ENCODE measurements at places on chromosomes 11 and 22. TPM values are rescaled to one million over a fixed set of nuclear protein-coding genes. Genes with fewer than 3 reads are reported as not detected.
A peak's percentile ranks its signal among the peaks of the same experiment; 100 is the strongest.

- DNase-seq = peak; percentile 23
These were observed 190.6 kb downstream of the IGLL1 start for GRCh38 chr22:23389271-23390071.

GRCh38 chr11:48096588-48097525, 116.5 kb downstream of the PTPRJ start:
- no peak for DNase-seq

DNA sequence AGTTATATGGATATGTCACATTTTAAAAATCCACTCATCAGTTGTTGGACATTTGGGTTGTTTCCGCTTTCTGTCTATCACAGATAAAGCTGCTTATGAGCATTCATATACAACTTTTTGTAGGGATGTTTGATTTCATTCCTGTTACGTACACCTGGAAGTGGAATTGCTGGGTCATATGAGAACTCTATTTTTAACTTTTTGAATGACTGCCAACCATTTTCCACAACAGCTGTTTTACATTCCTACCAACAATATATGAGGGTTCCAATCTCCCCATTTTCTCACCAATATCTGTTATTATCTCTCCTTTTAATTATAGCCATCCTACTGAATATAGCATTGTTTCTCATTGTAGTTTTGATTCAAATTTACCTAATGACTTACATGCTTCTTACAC, 172.0 kb downstream of the UVRAG start:
- DNase-seq = no peak

Gene RFPL2
- total RNA-seq = 0.48 TPM

GRCh38 chr22:20154602-20155187, 3.8 kb upstream of the CCDC188 start:
- DNase-seq = no peak

DNA sequence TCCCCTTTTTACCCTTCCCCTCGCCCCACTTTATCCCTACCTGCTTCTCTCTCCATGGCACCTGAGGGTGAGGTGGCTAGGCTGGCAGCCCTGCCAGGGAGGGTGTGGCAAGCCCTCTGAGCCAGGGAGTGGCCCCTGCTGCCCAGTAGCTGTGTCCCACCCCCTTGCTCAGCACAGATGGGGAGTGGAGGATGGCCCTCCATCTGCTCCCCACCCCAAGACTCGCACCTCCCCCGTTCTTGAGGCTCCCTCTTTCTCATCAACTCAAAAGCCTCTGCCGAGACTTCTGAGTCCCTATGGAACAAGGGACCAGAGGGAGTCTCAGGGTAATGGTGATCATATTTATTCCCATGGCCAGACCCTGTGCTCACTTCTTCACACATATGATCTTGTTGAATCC, 1.7 kb downstream of the TMEM151A start:
- no peak for DNase-seq

Gene NXPE2
- total RNA-seq = not detected

DNA sequence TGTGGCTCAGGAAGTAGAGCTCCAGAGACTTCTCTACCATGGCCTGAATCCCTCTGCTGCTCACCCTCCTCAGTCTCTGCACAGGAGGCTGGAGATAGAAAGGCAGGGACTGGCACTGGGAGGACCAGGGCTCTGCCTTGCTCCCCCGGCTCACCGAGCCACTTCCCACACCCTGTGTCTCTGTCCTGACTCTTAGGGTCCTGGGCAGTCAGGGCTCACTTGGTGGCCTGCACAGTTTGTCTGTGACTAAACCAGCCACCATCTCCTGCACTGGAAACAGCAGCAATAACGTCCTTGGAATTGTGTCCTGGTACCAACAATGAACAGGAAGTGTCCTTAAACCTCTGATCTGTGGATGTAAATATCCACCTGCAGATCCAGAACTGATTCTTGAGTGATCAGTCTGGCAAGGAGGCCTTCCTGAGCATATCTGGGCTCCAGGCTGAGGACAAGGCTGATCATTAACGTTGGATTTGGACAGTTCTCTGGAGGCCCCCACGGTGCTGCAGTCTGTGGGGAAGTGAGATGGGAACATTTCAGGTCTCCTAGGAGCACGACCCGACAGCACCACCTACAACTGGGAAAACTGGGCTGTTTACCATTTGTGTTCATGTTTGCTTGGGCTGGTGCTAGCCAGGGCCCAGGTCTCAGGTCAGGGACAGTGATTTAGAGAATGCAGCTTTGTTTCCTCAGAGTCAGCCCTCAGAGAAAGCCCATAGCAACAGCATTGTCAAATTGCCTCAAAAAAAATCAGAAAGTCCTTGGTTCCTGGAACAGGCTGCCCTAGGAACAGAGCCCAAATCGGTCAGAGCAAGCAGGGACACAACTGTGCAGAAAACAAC, 82.5 kb downstream of the ZNF280B start:
- DNase-seq = no peak

GRCh38 chr11:46594374-46594700, 514 bp upstream of the AMBRA1 start:
- DNase-seq = no peak

GRCh38 chr11:102177974-102178631, 67.9 kb downstream of the YAP1 start:
- no peak for DNase-seq

GRCh38 chr11:114163830-114164401, 104.4 kb downstream of the ZBTB16 start:
- no peak for DNase-seq

DNA sequence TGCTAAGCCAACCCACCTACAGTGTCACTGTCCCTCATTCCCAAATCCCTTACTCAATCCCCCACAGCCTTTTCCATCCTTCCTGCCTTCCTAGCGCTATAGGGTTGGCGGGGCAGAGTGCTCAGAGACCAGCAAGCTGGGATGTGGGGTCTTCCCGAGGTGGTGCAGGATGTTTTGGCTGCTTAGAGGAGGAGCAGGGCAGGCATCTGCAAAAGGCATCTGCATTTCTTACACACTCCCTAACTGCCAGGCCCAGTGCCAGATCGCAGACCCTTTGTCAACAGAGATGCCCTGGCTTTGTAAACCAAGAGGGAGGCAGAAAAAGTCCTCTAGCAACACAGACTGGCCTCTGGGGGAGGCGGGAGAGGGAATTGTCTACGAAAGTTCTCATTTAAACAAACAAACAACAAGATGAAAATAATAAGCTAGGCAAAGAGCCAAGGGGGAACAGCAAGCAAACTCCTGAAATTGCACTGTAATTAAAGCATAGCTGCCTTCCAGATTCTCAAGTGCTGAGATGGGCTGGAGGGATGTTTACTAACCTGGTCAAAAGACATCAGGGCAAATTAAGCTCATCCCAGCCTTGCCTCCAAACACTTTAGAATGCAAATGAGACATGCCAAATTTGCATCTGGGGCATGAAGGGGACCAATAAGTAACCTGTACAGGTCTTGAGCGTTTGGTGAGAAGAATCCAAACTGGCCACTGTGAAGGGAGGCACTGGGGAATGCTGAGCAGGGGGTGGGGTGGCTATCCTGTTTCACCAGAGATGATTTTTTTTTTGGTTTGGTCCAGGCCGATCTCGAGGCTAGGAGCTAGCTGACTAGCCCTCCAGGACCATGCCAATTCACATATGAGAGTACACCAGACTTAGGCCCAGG, 38.1 kb upstream of the ADA2 start:
- peak; percentile 25 for DNase-seq

GRCh38 chr11:90221803-90222458, 918 bp downstream of the CHORDC1 start:
- no peak for DNase-seq

DNA sequence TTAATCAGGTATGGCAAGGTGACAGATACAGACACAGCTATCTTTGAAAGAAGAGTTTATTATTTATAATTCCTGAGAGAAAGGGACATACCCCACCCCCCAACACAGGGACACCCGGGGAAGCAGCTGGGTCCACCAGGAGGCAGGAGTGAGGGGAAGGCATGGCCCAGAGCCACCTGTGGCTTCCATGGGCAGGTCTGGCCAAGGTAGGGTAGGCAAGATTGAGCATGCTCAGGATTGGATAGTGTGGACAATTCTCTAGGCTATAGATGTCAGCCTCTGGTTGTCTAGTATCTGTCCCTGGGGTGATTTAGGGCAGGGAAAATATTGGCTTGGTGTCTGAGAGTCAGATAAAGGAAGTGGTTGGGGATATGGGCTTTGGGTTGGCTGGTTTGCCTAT, 27.5 kb upstream of the SMIM35 start:
- no peak for DNase-seq

GRCh38 chr11:91804042-91804441, 420.6 kb upstream of the FAT3 start:
- DNase-seq = peak; percentile 29

DNA sequence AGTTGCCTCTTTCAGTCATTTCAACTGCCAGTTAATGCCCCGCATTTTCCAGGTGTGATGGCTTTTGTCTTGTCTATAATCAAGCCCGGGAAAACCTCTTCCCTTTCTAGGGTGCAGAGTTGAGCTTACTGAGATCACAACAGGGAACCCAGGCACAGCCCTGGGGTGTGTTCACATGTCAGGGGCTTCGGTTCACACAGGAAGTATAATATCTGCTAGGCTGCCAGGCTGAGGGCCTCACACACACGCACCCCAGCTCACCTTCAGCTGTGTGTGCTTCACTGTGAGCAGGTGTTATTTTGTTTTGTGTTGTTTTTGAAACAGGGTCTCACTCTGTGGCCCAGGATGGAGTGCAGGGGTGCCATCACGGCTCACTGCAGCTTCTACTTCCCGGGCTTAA, 9.7 kb upstream of the SOX10 start:
- no peak for DNase-seq

- DNase-seq = no peak
These were observed 78.3 kb downstream of the RPL27A start for GRCh38 chr11:8760896-8761295.

DNA sequence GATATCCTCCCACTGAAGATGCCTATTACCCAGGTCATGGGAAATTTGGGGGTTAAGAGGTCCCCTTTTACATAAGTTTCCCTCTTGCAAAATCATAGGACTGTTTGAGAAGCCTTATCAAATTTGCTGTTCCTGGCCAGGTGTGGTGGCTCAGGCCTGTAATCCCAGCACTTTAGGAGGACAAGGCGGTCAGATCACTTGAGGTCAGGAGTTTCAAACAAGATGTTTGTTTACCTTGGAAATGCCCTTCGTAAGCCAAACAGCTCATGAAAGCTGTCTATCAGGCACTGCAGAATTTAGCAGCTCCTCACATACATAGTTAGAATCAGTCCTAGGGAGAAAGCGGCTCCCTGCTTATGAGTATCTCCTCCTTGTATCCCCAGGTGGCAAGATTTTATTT, 4.9 kb upstream of the EI24 start:
- no peak for DNase-seq

DNA sequence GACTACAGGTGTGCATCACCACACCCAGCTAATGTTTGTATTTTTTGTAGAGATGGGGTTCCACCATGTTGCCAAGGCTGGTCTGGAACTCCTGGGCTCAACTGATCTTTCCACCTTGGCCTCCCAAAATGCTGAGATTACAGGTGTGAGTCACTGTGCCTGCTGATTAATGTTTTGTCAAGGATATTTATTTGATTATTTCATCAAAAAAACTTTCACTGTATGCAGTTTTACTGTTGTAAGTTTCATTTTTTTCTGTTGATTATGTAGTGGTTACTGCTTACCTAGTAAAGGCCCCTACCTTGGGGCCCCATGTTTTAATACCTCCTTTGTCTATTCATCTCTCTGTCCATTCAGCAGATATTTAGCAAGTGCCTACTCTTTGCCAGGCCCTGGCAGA, 16.7 kb upstream of the FAM168A start:
- no peak for DNase-seq

Gene ZPR1
- 59.6 TPM for total RNA-seq

Gene IRAG1
- 3.9 TPM for total RNA-seq

- DNase-seq = no peak
These were observed 17.9 kb downstream of the CAPN5 start for GRCh38 chr11:77084581-77085191.

GRCh38 chr11:118918686-118919280, 6.9 kb downstream of the BCL9L start:
- no peak for DNase-seq

Gene TRPC6
- total RNA-seq = 1.3 TPM

Gene HEPN1
- not detected for total RNA-seq

DNA sequence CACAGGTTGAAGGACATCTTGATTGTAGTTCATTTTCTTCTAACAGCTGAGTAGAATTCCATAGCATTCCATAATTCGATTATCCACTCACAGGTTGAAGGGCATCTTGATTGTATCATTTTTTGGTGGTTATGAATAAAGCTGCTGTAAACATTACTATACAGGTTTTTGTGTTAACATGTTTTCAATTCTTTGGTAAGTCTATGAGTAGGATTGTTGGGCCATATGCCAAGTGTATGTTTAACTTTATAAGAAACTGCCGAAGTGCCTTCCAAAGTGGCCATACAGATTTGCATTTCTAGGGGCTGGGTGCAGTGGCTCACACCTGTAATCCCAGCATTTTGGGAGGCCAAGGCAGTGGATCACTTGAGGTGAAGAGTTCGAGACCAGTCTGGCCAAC, 44.6 kb downstream of the ANKRD42 start:
- DNase-seq = no peak

Gene DDI1
- not detected for total RNA-seq

Gene RASSF10
- total RNA-seq = 2.6 TPM

Gene GAB4
- total RNA-seq = 0.16 TPM

DNA sequence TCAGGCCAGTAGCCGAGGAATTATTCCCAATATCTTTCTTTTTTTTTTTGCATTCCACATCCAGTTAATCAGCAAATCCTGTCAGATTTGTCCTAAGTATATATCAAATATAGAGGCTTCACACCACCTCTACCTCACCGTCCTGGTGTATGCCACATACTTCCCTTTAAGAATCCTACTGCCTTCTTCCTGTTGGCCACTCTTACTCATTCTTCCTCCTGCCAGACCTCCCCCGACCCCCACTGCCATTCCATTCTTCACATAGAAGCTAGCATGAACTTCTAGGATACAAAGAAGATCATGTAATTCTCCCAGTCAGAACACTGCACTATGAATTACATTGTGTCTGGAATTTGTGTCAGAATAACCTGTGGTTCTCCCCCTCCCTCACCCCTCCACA, 89.5 kb downstream of the TRIM44 start:
- no peak for DNase-seq

Gene FAM227A
- 3.8 TPM for total RNA-seq

DNA sequence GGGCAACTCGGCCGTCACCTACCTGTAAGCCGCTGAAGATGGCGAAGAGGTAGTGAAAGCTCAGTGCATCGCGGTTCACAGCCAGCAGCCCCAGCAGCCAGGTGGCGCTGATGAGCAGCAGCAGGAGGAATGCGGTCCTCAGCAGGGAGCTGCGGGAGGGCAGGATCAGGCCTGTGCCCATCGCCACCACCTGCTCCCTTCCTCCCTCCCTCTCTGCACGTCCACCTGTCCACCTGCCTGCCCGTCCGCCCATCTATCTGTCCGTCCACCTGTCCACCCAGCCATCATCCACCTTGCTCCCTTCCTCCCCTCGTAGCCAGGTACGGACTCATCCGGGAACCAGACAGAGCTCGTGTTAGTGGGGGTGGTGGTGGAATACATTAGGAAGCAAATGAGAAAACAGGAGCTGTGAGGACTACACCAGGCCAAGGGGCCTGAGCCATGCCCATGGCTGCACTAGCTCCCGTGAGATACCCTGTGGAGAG, 32.2 kb downstream of the TRMU start:
- peak; percentile 94 for DNase-seq

All from WTC11 (cell line).